ENCODE measurements at places on chromosomes 7 and 10.

DNA sequence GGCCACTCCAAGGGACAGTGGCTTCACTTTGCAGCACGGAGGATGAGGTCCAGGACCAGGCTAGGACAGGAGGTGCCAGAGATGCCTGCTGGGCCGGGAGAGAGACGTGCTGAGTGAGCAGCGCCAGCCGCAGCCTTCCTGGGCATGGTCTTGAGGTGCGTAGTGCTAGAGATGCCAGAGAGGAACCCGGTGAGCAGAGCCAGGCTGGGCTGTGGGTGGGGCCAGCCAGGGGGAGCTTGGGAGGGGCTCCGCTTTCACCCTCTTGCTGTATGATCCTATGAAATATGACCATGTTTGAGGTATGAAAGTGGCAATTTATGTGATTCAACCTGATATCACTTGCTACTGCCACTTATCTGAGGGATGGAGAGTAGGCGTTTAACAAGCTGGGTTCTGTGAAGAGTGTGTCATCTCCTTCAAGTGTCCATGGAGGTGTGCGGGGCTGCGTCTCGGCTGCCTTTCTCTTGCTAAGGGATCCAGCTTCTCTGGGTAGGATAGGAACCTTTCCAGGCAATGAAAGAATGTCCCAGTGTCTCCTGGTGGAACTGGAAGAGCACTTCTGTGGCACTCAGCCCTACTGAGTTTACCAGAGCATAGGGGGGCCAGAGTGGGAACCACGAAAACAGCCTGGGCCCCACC lies 518.4 kb upstream of the FOXK1 start:
- DNase-seq = no peak

GRCh38 chr10:103241262-103242011 lies 4.2 kb upstream of the RPEL1 start:
- DNase-seq = no peak

DNA sequence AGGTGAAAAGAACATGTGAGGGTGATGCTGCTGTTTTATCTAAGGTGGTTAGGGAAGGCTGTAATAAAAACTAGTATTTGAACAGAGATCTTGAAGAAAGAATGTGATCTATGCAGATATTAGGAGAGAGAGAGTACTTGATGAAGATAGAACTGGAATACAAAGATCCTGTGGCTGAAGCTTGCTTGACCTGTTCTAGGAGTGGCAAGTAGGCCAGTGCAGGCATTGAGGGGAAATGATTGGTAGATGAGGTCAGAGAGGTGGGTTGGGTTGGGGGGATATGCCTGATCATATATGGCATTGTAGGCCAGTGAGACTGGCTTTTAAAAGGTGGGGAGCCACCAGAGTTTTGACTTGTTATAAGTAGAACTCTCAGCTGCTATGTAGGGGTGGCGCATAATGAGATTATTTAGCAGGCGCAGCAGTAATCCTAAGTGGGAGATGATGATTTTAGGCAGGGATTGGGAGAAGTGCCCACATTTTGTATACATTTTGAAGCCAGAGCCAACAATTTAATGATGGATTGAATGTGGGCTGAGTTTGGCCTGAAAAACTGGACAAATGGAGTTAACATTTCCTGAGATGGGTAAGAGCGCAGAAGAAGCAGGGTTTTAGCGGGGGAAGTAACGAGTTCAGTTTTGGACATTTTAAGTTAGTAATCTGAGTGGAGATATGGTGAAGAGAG lies 8.2 kb downstream of the CCSER2 start:
- no peak for DNase-seq

DNA sequence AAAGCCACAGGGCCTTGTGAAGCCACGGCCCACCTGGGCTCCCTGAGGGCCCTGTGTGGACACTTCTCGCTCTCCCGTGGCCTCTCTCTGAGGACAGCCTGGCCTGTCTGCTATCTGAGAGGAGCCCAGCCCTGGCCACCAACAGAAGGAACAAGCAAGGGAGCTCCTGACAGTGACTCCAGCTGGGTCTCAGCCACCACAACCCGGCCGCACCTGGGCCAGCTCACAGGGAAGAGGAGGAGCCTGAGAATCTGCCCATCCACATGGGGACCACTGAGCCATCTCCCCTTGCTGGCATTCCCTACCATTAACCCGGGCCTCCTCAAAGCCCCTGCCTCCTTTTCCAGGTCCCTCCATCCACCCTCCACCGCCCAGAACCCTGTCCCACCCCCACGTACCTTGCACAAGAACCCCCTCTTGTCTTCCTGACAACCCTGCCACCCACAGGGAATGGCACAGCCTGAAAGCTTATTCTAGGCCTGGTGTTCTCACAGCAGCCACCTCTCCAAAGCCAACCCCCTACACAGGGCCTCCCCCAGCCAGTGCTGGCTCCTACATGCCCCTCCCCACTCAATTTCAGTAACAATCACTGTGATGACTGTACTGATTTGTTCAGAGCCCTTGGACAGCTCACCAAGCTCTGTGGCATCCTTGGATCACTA lies 120.2 kb downstream of the GRID1 start:
- no peak for DNase-seq

DNA sequence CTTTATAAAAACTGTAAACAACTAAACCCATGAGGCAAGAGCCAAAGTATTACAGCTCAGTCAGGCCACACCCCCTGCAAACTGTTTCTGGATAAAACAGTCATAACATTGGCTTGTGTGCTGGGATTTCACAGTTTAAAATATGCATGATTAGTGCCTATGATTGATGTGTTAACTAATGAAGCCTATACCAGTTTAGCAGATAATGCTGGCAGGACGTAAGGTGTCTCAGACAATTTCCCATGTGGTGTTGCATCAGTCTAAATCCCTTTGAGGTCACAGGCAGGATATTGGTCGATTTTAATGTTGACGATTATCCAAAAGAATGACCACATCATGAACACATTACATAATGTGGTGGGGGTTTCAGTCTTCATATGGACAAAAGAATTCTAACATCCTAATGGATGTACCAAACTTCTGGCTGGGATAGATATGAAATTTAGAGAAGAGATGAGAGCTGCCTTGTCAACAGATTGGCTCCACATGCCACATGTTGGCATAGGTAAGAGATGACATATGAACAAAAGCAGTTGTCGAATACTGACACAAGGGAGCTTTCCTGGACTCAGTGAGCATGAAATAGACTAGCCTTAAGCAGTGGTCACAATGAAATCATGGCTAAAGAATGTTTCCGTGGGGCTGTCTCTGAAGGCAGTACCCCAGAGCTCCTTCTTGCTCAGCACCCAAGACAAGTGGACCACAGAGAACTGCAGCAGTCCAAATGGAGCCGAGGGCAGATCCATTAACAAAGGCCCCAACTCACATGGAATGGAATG lies 445.6 kb downstream of the GFRA1 start:
- DNase-seq = no peak

- DNase-seq = no peak
Measured at GRCh38 chr7:155618708-155619633, 25.5 kb upstream of the RBM33 start.

DNA sequence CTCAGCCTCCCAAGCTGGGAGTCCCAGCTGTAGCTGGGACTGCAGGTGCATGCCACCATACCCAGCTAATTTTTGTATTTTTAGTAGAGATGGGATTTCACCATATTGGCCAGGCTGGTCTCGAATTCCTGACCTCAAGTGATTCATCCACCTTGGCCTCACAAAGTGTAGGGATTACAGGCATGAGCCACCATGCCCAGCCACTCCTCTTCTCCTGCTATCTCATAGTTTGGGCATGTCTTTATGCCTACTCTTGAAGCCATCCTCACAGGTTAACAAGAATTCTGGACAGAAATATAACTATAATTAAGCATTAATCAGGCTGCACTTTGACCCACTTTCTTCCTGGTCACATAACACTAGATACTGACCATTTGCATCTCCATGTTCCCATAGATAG lies 28.6 kb upstream of the C10orf67 start:
- no peak for DNase-seq

GRCh38 chr10:75984067-75984466 lies 552.6 kb downstream of the LRMDA start:
- DNase-seq = no peak

Data from brain pericyte (primary cell).